Cortex of kidney (tissue), 1 donor: ENCODE measurements at places on chromosomes 7 and 10.

- no peak for DNase-seq
Observed at GRCh38 chr10:85641479-85642009, 725.1 kb downstream of the GRID1 start.

DNA sequence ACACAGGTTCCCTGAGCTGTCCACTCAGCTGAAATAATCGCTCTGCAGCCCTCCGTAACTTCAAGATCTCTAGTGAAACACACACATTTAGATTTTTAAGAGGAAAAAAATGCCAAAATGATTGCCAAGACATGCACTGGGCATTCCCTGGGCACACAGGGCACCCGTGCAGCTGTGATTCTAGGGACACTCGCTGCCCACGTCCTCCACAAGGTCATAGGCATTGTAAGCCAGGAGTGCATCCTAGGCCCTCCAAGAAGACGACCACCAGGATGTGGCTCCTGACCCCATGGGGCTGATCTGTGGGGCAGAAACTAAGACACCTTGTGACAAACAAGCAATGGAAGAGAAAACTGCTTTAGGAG is 563.3 kb downstream of the PTPRN2 start:
- no peak for DNase-seq

- no peak for DNase-seq
Observed at GRCh38 chr7:138064856-138065357, 11.4 kb upstream of the AKR1D1 start.

DNA sequence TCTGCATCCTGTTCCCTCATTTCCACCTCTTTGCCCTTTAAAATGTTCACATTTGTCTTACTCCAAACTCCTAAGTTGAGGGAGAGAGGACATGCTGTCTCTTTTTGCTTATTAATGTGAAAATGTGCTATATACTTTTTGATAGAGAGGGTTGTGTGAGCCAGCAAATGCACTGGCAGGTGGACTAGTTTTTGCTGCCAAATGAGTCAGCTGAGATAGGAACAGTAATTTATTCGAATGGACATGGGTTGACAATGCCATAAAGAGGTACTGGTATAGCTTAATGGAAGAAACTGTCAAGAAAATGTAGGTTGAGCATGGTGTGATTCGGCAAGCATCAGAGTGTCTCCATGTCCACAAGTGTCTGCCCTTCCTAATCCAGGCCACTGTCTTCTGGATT is 9.2 kb upstream of the TRUB1 start:
- DNase-seq = no peak

- DNase-seq = no peak
Observed at GRCh38 chr10:3924344-3924743, 139.3 kb upstream of the KLF6 start.
